ENCODE measurements at places on chromosomes 6 and 20. TPM values are rescaled to one million over a fixed set of nuclear protein-coding genes. Genes with fewer than 3 reads are reported as not detected.

GRCh38 chr6:32700391-32701040 lies 34.1 kb upstream of the HLA-DQB1 start:
- peaks cover 44% of the 10 kb centered on the region for H3K27me3 ChIP-seq
- H3K36me3 ChIP-seq, result no peaks in the 10 kb centered on the region
- no peak overlapping the region for H3K4me3 ChIP-seq
- no peak for DNase-seq
- peaks cover 5% of the 10 kb centered on the region for H3K4me1 ChIP-seq
- no peak overlapping the region for H3K27ac ChIP-seq

DNA sequence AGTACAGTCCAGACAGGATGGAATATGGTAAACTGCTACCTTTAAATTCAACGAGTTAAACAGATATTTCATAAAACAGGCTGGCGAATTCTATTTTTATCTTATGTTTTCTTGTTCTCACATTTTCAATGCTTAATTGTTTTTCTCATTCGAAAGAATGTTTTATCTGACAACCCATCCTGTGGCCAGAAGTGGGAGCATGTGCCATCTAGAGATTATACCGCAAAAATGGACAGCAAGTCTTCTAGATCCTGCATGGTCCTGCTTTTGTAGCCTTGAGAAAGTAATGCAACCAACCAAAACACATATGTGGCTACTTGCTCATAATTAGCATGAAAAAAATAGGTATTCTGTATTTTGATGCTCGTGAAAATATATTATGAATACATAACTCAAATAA lies 30.7 kb downstream of the TUBB2B start:
- H3K27ac ChIP-seq, result no peak overlapping the region
- no peaks in the 10 kb centered on the region for H3K4me1 ChIP-seq
- no peaks in the 10 kb centered on the region for H3K36me3 ChIP-seq
- H3K4me3 ChIP-seq, result no peak overlapping the region

GRCh38 chr20:25016471-25016870 lies 23.9 kb upstream of the APMAP start:
- H3K36me3 ChIP-seq, result peaks cover 56% of the 10 kb centered on the region
- peaks cover 50% of the 10 kb centered on the region for H3K4me1 ChIP-seq
- DNase-seq, result peak; percentile 30
- no peaks in the 10 kb centered on the region for H3K27me3 ChIP-seq
- H3K27ac ChIP-seq, result no peak overlapping the region

GRCh38 chr6:93419304-93420162 lies at the start of gene EPHA7:
TSS of gene EPHA7 (minus strand) at chr6:93419559. CDS start at chr6:93419341, 218 bp downstream.
- peaks cover 74% of the 10 kb centered on the region for H3K27me3 ChIP-seq
- peaks cover 40% of the 10 kb centered on the region for H3K4me1 ChIP-seq
- H3K27ac ChIP-seq, result no peak within 1 kb of the TSS

NNAT gene
- 4.6 TPM for total RNA-seq

- H3K4me3 ChIP-seq, result no peak overlapping the region
- no peak for DNase-seq
- no peaks in the 10 kb centered on the region for H3K27me3 ChIP-seq
- no peak overlapping the region for H3K27ac ChIP-seq
- H3K4me1 ChIP-seq, result no peaks in the 10 kb centered on the region
- H3K36me3 ChIP-seq, result no peaks in the 10 kb centered on the region
Measured at GRCh38 chr6:69027861-69028260, 392.8 kb downstream of the ADGRB3 start.

DNA sequence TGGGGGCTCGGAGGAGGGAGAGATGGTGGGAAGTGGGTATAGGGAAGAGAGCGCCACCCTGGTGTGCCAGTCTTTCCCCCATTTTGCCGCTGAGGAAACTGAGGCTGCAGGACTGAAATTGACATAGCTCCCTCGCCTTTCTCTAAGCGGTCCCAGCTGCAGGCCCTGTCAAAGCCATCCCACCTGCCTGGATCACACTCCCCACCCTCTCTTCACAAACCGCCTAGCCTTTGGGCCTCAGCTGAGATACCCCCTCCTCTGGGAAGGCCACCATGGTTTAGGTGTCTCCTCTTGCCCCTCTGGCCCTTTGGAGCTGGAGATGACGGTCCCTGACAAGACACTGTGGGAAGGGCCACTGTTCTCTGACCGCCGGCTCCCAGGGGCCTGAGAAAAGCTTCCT lies 16.9 kb downstream of the SRC start:
- peaks cover 20% of the 10 kb centered on the region for H3K4me1 ChIP-seq
- H3K4me3 ChIP-seq, result no peak overlapping the region
- peaks cover 9% of the 10 kb centered on the region for H3K36me3 ChIP-seq
- DNase-seq, result no peak

GRCh38 chr20:43825581-43825980 lies 89.1 kb upstream of the TOX2 start:
- H3K27ac ChIP-seq, result no peak overlapping the region
- no peak overlapping the region for H3K4me3 ChIP-seq
- H3K4me1 ChIP-seq, result no peaks in the 10 kb centered on the region

DNA sequence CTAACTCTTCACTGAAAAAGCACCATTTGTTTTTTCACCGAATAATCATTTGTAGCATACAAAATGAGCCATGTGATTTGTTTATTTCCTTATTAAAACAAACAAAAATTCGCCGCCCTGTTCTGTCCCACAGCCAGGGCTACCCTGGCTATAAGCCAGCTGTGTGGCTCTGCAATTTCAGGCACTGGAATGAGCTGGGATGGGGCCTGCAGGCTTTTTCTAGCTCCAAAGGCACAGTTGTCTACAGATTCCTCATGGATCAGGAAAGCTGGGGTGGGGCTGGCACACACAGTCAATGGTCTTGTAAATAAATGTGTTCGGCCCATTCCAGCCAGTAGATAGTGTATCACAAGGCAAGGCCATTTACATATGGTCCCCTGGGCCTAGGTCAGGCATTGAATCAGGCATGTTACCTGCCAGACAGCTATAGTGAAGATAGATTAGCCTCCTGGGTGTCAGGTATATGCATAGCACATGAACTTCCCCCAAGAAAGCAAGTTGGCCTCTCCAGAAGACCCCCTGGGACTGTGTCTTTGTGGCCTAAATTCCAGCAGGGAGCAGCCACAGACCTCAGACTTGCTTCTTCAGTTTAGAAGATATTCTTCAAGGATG lies 608.9 kb downstream of the MAFB start:
- H3K4me1 ChIP-seq, result peaks cover 6% of the 10 kb centered on the region
- H3K4me3 ChIP-seq, result no peak overlapping the region
- no peaks in the 10 kb centered on the region for H3K36me3 ChIP-seq
- no peak overlapping the region for H3K27ac ChIP-seq
- no peaks in the 10 kb centered on the region for H3K27me3 ChIP-seq
- no peak for DNase-seq

ZBP1 gene
- not detected for total RNA-seq

DNA sequence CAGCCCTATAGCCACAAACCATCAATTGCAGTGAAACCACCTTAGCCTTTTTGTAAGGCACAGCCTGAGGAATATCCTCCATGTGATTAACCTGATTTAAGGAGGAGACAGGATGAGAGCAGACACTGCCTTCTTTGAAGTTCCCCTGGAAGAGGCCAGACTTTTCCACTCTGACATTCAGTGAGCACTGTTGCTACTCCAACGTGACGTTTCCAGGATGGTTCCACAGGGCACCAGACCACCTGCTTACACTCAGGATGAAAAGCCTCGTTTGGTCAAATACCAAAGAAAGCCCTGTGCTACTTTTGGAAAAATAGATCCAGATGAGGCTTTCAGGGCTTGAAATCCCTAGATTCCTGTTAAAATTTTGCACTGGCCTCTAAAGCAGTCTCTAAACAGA lies 1102.1 kb upstream of the FLRT3 start:
- H3K27me3 ChIP-seq, result no peaks in the 10 kb centered on the region
- no peaks in the 10 kb centered on the region for H3K4me1 ChIP-seq
- no peaks in the 10 kb centered on the region for H3K36me3 ChIP-seq
- no peak overlapping the region for H3K4me3 ChIP-seq

DNA sequence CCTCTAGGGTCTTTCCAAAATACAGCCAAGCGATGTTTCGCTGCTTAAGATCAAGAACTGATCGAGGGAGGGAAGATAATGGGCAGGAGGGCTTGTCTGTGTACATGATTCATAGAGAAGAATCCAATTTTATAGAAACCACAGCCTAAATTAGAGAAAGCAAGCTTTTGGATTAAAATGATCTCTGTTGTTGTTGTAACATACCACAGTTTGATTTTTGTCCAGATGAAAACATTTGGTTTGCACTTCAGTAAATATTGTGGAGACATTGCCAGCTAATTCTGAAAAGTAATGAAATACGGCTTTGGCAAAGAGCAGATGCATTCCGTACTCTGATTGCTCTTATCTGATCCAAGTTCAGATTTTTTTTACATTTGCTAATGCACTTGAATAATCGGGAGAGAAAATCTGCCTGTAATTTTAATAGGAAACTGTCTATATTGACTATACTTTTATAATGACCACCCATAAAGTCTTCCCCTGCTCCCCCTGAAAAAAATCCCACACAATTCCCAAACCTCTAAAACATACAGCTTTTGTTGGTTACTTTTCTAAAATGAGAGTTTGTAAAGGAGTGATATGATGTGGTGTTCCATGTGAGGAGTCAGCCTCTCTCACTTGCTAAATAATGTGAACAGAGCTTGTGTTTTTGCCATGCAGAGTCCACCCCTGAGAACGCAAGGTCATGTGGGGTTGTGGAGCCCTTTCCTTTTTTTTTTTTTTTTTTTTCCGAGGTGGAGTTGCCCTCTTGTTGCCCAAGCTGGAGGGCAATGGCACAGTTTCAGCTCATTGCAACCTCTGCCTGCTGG lies 199.9 kb downstream of the DTNBP1 start:
- no peak overlapping the region for H3K27ac ChIP-seq
- H3K36me3 ChIP-seq, result no peaks in the 10 kb centered on the region
- no peaks in the 10 kb centered on the region for H3K27me3 ChIP-seq
- no peak overlapping the region for H3K4me3 ChIP-seq
- peaks cover 28% of the 10 kb centered on the region for H3K4me1 ChIP-seq

DNA sequence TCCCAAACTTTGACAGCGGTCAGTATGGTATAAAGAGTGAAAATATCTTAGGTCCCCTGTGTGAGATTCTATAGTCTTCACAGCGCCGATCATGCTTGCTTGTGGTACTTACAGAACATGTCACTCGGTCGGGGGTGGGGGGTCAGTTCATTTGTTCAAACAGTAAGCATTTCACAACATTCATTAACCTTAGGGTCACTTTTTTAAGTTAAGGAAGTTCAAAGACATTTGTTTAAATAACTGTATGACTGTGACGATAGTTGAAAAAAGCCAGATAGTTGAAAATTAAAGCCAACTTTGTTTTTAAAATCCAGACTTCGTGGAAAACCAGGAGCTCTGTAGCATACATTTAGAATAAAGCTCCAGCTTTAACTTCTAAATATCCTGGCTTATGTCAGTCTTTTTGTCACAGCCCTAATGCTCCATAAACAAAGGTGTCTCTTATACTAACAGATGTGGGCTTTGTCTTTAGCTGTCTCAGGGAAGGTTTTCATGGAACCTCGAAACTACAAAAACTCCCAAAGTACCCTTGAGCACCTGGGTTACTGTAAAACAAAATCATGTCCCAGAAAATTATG lies 57.9 kb upstream of the PHACTR2 start:
- no peak overlapping the region for H3K4me3 ChIP-seq
- DNase-seq, result no peak
- H3K36me3 ChIP-seq, result no peaks in the 10 kb centered on the region
- H3K4me1 ChIP-seq, result no peaks in the 10 kb centered on the region

DNA sequence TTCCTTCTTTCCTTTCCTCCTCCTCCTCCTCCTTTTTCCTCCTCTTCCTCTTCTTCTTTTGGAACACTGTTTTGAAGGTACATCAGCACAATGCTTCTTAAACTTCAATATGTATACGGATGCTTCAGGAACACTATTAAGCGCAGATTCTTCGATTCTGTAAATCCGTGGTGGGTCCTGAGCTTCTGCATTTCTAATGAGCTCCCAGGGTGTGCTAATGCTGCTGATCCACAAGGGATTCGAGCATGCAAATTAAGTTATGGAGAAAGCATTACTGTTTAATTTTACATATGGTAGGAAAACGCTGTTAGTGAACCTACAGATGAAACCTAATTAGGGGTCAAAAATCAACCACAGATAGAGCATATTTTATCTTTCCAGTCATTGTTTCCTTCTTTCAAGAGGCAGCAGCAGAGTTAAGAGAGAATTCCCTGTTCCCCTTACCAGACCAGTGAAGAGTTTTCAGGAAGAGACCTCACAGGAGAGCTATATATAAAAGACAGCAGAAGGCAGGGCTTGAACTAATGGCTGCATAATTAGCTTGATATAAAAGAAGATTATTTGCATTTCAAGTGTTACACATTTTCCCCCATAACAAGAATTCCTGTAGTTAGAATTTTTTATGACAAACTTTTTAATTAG lies 47.2 kb downstream of the KIF13A start:
- peaks cover 12% of the 10 kb centered on the region for H3K4me1 ChIP-seq
- H3K27ac ChIP-seq, result no peak overlapping the region
- no peaks in the 10 kb centered on the region for H3K27me3 ChIP-seq
- no peak for DNase-seq

- H3K4me3 ChIP-seq, result no peak overlapping the region
- DNase-seq, result no peak
- no peaks in the 10 kb centered on the region for H3K4me1 ChIP-seq
- no peaks in the 10 kb centered on the region for H3K27me3 ChIP-seq
- no peaks in the 10 kb centered on the region for H3K36me3 ChIP-seq
Measured at GRCh38 chr6:79441192-79441591, 96.0 kb downstream of the LCA5 start.

- no peaks in the 10 kb centered on the region for H3K27me3 ChIP-seq
- H3K36me3 ChIP-seq, result no peaks in the 10 kb centered on the region
- H3K27ac ChIP-seq, result no peak overlapping the region
- no peaks in the 10 kb centered on the region for H3K4me1 ChIP-seq
- no peak overlapping the region for H3K4me3 ChIP-seq
- DNase-seq, result no peak
Measured at GRCh38 chr6:109105681-109106080, 10.4 kb downstream of the CEP57L1 start.
